Stimulated activated CD8-positive, alpha-beta memory T cell treated with anti-CD3 and anti-CD28 coated beads, Interleukin-2, amount 100 ng/mL, for 1 hour (primary cell): ENCODE measurements at places on chromosomes 3 and 15.
A peak's percentile ranks its signal among the peaks of the same experiment; 100 is the strongest.

DNA sequence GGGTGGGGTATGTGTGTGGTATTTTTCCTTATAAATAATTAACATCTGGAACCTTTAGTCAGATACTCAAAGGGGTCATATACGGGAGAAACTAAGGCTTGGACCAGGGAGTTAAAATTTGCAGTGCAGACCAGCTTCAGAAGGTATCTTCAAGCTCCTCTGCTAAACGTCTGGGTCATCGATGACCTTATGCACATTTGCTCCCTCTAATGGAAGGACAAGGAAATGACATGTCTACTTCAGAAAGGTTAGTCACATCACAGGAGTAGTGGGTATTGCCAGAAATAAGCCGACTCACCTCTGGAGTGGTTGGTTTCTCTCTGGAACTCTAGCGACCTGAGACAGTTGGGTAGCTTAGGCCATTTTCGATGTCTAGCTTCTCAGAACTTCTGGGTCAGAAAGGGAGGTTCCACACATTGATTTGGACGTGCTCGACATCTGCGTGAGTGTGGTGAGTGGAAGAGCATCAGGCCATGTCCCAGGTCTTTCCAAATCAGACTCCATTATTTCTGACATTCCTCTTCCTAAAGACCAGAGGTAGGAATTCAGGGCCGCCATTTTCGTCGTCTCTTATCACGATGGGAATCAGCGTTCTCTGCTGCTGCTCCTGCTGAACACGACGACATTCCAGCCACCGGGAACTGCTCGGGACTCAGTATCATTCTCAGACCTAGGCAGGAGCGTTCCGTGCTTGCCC lies 31.8 kb upstream of the RASA2 start:
- DNase-seq: no peak

DNA sequence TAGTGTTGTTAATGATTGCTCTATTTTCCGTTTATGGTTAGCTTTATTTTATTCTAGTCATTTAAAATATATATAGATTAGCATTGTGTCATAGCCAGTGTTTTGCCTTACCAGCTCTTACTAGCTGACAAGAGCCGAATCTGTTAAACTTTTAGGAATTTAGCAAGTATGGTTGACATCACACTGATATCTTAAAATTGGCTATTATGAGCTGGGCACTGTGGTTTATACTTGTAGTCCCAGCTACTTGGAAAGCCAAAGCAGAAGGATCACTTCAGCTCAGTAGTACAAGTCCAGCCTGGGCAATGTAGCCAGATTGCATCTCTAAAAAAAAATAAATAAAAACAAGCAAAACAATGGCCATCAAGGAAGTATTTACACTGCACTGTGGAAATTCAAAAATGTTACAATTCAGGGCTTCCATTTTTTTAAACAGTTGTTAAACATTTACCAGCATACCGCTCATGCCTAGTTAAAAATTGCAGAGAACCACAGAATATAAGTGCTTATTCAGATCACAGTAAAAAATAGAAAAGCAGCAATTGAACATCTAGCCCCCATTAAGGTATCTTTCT lies 208.4 kb upstream of the CGNL1 start:
- no peak for DNase-seq

GRCh38 chr3:180275176-180275575 lies 238.4 kb upstream of the PEX5L start:
- DNase-seq: no peak

DNA sequence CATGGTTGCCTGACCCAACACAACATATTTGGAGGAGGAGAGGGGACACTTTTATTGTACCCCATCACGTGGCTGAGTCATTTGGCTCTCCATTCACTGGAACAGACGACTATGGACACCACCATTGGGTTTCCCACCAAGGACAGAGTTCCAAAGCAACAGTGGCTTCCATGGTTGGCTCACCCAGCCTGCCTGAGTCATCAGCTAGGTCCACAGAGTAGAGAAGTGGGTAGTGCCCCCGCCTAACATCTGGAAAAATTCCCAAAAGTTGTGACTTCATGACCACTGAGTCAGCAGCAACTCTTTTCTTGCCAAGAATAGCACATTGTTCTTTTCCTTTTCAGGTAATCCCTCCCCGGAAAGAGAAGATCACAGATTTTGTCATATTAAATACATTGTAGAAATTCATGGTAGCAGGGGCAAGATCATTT lies 3.0 kb upstream of the PPP1R2 start:
- DNase-seq: no peak

DNA sequence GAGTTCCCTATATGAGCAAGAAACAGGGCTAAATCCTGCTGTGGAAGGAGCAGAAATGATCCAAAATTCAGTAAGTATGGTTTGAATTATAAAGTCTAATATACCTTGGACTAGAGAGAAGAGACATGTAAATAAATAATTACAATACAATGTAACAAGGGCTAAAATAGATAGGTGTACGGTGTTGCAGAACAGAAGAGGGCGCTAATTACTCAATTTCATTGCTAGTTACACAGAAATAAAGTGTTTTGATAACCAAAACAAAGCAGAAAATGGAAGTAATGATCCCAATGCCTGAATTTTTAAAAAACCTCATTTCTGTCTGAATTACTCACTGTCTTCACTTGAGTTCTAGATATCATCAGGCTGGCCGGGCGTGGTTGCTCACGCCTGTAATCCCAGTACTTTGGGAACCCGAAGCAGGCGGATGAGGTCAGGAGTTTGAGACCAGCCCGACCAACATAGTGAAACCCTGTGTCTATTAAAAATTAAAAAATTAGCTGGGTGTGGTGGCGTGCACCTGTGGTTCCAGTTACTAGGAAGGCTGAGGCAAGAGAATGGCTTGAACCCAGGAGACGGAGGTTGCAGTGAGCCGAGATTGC lies 8.3 kb upstream of the PLCH1 start:
- no peak for DNase-seq

- DNase-seq: no peak
These were observed 111.0 kb downstream of the MECOM start for GRCh38 chr3:169552533-169552932.

GRCh38 chr3:51813539-51813938 lies 34.5 kb upstream of the IQCF6 start:
- no peak for DNase-seq

GRCh38 chr3:31247850-31248562 lies 284.7 kb upstream of the STT3B start:
- no peak for DNase-seq

- DNase-seq: no peak
These were observed 42.4 kb upstream of the ETV5 start for GRCh38 chr3:186151077-186151971.

- no peak for DNase-seq
These were observed 13.4 kb upstream of the FAM98B start for GRCh38 chr15:38440353-38441129.

DNA sequence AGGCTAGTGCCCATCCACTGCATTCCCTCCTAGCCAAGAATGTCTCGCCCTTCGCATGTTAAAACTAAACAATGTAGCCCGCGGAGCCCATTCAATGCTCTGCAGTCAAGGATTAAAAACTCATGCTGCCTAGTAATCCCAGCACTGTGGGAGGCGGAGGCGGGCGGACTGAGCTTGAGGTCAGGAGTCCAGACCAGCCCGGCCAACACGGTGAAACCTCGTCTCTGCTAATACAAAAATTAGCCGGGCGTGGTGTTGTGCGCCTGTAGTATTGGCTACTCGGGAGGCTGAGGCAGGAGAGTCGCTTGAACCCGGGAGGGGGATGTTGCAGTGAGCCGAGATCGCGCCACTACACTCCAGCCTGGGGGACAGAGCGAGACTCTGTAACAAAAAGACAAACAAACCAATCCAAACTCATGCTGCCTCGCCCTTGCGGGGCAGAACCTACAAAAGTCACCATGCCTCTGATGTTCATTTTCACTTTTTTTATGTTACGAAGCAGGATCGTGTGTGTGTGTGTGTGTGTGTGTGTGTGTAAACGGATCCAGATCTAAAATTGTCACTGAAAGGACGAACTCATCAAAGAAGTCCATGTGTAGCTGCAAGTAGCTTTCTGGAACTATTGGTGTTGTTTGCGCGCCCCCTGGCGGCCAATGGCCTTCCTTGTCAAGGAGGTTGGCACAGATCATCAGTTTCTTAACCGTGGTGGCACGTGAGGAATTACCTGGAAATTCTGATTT lies 54.8 kb upstream of the SPESP1 start:
- DNase-seq: peak; percentile 84

DNA sequence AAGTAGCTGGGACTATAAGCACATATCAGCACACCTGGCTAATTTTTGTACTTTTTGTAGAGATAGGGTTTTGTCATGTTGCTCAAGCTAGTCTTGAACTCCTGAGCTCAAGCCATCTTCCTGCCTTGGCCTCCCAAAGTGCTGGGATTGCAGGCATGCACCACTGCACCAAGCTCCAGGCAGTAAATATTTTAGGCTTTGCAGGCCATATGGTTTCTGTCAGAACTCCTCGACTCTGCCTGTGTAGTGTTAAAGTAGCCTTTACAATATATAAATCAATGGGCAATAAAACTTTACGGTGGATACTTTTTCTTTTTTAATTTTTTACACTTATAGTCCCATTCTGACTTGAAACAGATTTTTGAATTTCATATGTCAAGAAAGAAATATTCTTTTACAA lies 41.6 kb downstream of the DAG1 start:
- no peak for DNase-seq

DNA sequence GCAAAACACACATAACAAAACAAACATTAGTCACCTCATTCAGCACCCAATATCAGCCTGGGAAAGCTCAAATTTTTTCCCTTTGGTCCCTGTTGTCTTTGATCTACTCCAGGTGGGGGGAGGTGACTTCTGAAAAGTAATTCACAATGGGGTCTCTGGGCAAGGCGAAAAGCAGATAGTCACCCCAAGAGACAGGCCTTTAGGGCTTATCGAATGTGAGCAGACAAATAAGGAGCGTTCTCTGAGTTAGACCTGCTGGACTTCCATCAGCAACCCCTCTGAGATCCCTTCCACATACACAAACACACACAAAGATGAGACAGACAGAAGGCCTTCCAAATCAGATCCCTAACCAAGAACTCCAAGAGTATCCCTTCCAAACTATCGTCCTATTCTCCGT lies 171.0 kb upstream of the SMAD3 start:
- no peak for DNase-seq

- no peak for DNase-seq
These were observed 190.5 kb upstream of the LYSMD4 start for GRCh38 chr15:99923711-99924110.

DNA sequence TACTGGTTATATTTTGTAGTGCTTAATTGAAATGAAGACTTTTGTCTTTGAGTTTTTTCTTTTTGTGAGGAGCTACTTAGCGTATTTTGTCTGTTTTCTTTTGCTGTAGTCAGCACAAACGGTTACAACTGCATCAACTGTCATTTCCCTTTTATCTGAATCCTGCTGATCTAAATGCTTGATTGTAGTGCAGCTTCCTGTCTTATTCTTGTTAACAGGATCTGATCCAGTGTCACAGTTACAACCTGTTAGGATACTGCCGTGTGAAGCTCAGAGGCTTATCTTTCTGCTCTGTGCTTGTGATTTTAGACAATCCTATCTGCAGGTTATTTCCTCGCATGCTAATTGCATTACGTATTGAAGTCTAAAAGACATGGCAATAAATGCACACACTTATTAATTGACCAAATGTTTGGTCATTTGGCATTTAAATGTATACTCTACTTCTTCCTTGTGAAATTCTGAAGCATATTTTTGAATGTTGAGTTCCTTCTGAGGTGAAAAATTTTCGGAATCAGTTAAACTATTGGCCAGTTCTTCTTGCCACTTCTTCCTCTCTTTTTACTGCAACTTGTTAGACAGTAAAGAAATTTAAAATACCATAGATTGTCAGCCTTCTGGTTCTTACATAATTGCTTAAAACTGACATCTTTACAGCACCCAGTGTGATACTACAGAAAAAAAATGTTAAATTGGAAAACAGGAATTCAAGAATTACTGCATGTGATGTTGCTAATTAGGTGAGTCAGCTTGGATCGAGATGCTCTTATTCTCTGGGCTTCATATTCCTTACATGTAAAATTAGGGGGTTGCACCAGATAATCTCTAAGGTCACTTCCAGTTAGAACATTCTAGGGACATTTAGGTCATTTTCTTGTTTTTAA lies 168.2 kb downstream of the MBNL1 start:
- no peak for DNase-seq

GRCh38 chr3:69941037-69941436 lies 58.5 kb upstream of the SAMMSON start:
- DNase-seq: no peak

- DNase-seq: no peak
These were observed 85.4 kb downstream of the IGSF11 start for GRCh38 chr3:118949113-118949760.

- DNase-seq: no peak
These were observed 63.8 kb downstream of the CHSY1 start for GRCh38 chr15:101187820-101188636.

DNA sequence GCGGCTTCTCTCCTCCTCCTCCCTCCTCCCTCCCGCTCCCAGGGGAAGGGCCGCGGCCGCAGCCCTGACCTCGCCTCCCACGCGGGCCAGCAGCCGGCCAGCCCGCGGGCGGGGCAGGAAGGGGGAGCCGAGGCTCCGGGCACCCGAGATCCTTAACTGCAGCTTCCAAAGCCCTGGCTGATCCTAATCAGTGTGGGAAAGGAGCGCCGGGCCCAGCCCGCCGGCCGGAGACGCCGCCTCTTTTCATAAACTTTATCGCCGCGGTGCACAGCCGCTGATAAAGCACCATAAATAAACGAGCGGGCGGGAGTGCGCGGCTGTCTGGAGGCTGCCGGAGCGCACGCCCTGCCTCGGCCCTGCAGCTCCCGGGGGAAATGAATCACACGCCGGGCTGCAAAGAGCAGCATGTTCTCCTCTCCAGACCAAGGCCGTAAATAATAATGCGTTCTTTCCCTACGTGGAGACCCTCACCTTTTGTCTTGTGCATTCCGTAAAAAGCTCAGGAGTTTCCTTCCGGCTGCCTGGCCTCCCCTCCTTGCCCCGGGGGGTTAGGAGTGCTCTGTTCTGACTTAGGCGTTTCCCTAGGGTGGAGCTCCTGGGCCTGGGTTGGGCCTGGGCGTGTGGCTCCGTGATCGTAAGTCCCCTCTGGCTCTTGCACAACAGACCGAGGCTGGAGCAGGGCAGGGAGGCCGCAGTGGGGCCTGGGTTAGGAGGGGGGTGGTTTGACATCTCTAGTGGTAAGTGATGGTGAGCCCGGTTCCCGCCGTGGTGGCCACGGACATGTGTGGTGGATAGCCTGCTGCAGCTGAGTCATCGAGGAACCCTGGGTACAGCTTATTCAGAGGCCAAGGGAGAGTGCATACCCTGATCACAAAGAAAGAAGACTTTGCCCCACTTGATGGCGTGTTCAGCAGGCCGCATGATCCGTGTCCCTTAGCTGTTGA lies 132.6 kb upstream of the HES1 start:
- no peak for DNase-seq

DNA sequence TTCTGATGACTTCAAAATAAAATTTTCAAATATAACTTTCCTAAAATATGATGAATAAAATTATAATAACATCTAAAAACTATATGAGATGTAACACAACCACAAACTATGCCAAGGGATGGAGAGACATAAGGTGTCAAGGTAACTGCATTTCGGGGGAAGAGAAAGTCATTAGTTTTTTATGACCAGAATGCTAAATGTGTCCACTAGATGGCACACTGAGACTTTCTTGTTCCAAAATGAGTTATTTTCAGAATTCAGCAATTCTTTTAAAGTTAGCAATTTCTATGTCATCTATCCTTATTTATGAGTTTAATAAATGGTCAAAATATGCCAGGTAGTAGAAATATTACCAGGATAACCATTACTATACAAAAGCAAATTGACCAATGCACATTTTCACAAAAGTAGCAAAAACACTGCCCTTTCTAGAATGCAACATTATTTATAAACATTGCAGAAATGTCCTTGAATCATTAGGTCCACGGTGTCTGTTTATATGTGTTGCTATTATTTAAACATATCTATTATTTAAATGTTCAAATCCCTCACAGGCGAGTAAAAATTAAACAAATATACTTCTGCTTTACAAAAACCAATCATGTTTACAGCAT lies 374.2 kb downstream of the PLCL2 start:
- DNase-seq: no peak
